ENCODE measurements at places on chromosomes 4 and X.
A peak's percentile ranks its signal among the peaks of the same experiment; 100 is the strongest.

DNA sequence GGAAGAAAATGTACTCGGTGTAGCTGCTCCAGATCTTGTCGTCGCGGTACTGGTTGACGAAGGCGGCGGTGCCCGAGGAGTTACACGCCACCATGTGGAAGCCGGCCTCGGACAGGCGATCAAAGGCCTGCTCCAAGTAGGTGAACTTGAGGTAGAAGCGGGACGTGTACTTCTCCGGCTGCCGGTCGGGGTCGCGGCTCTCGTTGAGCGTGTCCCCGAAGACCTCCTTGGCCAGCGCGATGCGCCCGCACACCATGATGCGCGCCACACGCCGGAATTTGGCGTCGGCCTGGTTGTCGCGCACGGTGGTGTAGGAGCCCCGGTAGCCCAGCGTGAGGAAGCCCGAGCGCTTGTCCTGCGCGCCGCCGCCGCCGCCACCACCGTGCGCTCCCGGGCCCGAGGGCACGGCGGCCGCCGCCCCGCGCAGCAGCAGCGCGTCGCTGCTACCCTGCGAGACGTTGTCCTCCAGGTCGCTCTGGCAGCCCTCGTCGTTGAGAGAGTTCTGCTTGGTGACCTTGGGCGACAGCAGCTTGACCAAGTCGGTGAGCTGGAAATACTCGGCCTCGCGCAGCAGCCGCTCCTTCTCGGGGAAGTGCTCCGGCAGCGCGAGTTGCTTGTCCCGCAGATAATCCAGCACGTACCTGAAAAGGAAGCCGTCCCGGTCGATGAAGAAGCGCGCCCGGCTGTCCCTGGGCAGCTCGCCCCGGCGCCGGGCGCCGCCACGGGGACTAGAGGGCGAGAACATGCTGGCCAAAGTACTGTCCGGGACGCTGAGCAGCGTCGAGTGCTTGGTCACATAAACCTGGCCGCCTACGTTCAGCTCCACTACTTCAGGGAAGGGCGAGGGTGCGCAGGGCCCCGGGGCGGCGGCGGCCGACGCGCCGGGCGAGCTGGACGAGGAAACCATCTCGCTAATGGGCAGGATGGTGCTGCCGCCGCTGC lies 775 bp downstream of the KCTD8 start:
- no peak for DNase-seq

- no peak for DNase-seq
Measured at GRCh38 chrX:71870208-71871098, 40.2 kb upstream of the NHSL2 start.

DNA sequence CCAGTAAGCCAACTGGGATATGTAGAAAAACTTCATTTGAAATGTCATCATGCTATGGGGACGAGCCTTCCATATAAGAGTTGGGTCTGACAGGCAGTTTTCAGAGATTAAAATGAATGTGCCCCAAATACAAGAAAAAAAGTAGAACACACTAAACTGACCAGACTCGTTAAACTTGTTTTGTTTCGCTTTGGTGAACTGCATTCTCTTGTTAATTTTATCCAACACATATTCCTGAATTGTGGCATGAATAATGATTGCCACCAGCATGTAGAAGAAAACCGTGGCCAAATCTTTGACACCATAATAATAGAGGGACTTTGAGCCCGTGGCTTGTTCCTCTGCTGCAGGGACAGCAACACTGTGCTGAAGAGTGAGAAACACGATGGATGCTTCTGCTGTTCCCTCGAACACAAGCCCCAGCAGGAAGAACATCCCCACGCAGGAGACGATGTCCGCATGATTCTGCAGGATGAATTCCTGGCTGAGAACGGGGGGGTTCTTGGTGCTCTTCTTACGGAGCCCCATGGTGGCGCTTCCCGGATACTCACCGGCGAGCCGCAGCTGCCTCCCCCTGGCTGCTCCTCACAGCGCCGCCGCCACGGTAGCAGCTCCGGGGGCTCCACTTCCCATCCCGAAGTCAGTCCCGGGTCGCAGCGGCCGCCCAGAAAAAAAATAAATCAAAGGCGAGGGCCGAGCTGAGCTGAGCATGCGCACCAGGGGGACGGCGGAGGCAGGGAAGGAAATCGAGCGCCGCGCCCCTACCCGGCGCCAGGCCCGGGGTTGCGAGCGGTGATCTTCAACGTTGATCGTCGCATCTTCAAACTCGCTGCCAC lies at the start of gene TRAM1L1:
TRAM1L1 (minus strand) TSS at position 711 of the 836 bp plus-strand sequence; CDS start at position 528, 183 bp downstream.
- peak; percentile 80 for DNase-seq

- no peak for DNase-seq
Measured at GRCh38 chr4:82467471-82467870, 37.1 kb downstream of the ENOPH1 start.

GRCh38 chr4:118746251-118746919 lies 61.2 kb downstream of the METTL14 start:
- no peak for DNase-seq

- DNase-seq, result no peak
Measured at GRCh38 chr4:42497142-42497910, 100.0 kb downstream of the SHISA3 start.

DNA sequence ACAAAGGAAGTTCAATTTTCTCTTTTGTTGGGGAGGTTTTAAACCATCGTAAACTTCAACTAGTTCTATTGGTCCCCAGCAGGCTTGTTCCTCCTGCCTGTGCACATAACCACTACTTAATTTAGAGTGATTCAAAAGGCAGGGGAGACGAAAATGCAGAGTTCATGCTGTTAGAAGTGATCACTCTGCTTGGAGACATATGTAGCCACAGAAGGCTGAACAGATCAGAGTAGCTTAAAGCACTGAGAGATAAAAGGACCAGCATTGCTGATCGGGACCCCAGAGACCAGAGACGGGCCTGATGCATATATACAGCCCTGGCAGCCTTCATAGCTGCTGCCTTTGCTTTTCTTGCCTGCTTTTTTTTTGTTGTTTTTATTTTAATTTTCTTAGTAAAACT lies 662.0 kb upstream of the CPEB2 start:
- no peak for DNase-seq

DNA sequence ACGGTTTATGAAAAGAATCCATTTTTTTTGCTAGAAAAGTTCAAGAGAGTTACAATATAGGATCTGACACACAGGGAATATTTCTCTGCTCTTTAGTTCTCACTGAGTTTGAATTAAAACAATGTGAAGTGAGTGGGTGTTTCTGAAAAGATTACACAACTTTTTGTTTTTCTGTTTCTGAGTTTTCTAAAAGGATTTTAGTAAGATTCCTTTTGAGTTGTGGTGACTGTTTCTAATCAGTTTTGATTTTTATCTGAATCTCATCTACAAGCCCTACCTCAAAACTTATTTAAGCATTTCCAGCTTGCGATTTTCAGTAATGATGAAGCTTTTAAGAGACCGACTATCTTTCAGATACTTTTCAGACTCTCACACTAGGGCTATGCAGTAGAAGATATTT lies 141.7 kb downstream of the GPAT3 start:
- no peak for DNase-seq

- no peak for DNase-seq
Measured at GRCh38 chr4:159443975-159444374, 341.1 kb downstream of the RAPGEF2 start.

DNA sequence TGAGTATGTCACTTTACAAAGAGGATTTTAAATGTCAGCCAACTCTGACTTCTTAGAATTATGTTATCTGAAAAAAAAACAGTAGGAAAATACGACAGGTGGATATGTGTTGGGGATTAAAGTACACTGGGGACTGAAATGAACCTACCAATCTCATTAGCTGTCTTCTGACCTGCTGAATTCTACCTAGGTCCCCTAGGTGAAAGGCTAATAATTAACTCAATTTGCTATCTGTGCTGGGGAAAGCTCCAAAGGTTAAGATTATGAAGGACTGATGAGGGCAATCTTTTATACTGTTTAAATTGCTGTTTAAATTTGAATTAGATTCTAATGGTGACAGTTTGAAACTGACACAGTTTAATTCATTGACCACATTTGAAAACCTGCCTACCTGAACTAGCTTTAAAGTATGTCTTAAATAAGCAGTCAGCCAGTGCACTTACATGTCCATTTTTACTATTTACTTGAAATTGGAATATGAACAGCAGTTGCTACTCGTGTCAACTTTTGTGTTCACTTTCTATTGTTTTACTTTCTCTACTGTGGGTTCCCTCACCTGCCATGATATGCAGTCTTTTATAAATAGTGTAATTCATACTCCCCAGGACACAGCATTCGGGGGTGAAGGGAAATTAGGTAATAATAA lies 977.3 kb downstream of the C4orf33 start:
- DNase-seq, result no peak

DNA sequence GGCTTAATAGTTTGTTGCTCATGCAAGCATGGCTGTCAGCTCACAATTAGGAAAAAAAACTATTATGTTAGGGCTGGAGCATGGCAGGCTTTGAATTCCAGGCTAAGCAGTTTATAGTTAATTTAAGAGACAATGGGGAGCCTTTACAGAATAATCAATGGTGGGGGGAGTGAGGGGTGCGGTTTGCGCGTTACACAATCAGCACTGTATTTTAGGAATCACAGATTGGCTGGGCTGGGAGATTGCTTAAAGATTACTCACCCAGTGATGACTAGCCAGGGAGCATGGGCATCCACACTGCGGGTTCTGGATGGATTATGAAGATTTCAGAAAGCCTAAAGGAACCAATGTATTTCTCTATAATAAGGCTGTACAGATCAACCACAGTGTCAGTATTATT lies 186.6 kb downstream of the SOX3 start:
- peak; percentile 2 for DNase-seq

DNA sequence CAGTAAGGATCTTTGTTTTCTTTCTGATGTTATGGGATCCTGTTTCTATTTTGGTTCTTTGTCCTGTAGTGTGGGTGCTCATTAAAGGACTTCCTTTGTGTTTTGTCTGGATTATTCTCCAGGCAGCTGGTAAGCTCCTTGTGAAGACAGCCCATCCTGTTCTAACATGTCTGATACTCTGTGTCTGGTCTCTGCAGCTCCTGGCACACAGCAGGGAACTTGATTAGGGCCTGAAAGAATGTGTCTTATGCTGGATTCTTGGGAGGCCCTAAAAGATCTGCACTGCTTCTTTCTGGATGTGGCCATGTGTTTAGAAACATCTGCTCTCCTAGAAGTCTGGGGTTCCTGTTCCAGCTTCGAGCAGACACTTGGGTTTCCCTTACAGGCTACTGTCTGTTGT lies 38.1 kb upstream of the ATXN3L start:
- DNase-seq, result peak; percentile 6

GRCh38 chrX:112148397-112148796 lies 65.8 kb upstream of the TRPC5 start:
- no peak for DNase-seq

- no peak for DNase-seq
Measured at GRCh38 chrX:69014200-69014599, 151.1 kb downstream of the PJA1 start.

DNA sequence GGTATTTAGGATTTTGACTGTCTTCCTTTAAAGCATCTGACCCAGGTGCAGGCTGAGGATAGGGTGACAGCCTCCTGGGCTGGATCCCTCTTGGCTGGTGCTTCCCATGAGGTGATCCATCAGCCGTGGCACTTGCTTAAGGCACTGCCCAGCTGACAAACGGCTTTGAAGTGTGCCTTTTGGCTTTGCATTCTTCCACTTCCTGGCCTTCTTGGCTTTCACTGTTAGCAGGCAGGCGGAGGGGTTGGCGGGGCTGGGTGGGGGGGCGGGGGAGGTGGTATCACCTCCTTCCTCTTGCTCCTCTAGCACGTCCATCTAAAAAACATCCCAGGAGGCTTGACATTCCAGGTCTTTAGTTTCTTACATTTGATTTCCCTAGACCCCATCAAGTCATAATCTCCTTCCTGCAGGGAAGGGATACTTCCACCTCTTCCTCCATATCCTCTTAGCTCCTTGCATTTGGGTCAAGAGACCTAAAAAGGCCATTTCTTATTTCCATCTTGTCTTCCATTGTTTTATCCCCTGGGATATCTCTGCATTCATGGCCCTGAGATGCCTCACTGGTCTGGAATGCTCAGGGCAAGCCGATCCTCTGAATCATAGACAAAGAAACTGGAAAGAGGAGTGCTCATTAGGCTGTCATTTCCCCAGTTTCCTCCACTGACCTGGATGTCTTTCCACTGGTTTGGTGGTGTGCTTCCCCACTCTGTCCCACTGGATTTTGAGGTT lies 11.3 kb upstream of the APLN start:
- peak; percentile 72 for DNase-seq

DNA sequence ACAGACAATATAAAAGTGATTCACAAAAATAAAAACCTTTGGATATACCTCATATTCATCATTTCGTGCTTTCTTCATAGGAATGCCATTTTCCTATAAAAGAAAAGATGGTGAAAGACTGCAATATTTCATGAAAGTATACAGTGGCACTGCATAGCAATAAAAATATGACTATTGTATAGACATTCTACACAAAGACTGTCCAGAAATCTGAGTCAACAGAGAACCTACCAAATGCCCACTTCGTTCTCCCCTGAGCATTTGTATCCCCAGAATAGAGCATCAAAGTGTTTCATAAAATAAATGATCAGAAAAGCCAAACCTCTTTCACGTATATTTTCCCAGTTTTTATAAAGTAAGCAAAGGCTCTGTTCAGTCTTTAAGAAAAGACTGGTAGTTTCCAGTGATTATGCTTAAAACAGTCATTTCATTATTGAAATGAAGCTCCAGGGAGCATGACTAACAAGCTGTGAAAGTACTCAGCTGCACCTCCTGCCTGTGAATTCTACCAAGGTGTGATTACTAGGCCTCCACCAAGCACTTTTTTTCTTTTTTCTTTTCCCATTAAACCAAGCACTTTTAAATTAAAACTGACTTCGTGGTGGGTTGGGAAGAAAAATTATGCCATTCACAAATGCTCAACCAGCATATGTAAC lies 20.2 kb downstream of the PPA2 start:
- DNase-seq, result peak; percentile 46

- DNase-seq, result no peak
Measured at GRCh38 chr4:101321481-101322042, 25.8 kb downstream of the PPP3CA start.

DNA sequence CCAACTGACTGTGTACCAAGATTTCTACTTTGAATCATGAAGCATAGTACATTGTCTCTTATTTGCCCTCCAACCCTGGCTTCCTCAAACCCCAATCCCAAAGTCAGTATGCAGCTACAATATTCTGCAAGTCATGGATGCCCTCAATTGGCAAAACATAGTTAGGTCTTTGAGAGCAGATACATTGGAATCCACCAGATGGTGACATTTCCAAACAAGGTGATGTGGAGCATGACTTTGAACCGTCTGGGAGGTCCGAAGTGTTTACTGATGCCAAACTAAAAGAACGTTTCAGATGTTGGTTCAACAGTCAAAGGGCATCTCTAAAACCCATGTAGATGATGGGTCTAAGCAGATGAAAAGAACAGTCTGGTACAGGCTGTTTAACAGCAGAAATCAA lies 43.7 kb upstream of the FRMD7 start:
- DNase-seq, result no peak

Measured in COLO829 (cell line).